Vein endothelial cell (primary cell): ENCODE measurements at places on chromosomes 3 and 15. TPM values are rescaled to one million over a fixed set of nuclear protein-coding genes. Genes with fewer than 3 reads are reported as not detected.

GOLGA8G gene
- total RNA-seq: not detected in 2 replicates

FGD5 gene
- total RNA-seq: 127 and 130 TPM in 2 replicates

NLGN1 gene
- 11.4 and 23.0 TPM in 2 replicates for total RNA-seq

FRMD5 gene
- 8.6 and 12.7 TPM in 2 replicates for total RNA-seq

COL7A1 gene
- total RNA-seq: under 0.01 and 0.19 TPM in 2 replicates
